ENCODE measurements at places on chromosomes 11 and 22. TPM values are rescaled to one million over a fixed set of nuclear protein-coding genes. Genes with fewer than 3 reads are reported as not detected.

Gene CD81
- 132 TPM for total RNA-seq

DNA sequence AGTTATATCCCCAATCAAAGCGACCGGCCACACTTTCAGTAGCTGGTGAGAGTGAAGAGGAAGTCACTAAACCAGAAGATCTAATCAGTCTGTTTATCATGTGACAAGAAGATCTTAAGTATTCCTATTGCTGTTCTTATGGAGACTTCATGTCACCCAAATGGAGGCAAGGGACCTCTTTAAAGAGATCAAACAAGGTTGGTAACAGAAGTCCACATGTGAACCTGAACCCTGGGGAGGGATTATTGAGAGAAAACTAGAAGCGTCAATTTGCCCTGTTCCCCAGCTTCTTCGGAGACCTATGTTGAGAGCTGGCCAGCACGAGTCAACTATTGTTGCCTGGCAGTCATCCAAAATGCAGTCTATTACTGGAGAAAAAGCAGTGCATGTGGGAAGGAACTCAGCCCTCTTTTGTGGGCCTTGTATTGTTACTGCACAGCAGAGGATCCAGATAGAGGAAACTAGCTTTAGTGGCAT, 76.9 kb upstream of the CTSC start:
- DNase-seq: no peak

Gene MAPK8IP2
- 1.3 TPM for total RNA-seq

Gene CD3G
- total RNA-seq: 1.4 TPM

Gene SAA1
- total RNA-seq: 13.8 TPM

GRCh38 chr22:50705219-50705691, 32.6 kb downstream of the SHANK3 start:
- DNase-seq: no peak

DNA sequence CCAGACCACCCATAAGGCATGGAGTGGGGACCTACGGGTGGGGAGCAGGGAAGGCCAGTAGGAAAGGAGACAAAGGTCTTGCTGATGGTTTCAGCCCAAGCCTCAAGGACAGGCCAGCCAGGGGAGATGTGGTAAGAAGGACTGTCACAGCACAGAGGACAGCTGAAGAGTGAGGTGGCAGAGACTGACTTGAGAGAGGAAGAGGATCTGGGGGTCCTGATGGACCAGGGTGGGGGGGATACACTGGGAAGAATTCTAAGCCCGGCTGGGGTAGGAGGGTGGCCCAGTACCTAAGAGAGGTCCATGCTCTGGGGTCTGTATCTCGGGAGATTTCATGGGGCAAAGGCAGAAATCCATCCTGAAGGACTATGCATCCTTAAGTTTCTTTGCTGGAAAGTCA, 66.1 kb upstream of the THY1 start:
- DNase-seq: no peak

DNA sequence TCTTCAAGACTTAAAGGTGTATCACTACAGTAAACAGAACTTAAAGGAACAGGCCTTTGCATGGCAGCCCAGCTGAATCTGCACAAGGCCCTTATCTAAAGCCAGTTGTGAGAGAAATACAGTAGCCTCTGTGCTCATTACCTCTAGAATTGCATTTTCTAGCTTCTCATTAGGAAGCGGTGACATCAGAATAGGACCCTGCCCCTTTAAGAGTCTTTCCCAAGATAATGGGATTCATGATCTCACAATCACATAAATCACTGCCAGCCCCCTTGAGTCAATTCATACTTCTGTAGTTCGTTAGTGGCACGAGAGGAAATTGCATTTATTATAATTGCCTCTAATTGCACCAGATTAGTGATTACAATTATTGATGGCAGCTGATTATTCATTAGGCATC, 170.3 kb downstream of the NTM start:
- no peak for DNase-seq

All from esophagus squamous epithelium (tissue), 5 donors.